ENCODE measurements at places on chromosomes 4 and X.

- H3K4me3 ChIP-seq = no peak overlapping the region
- H3K36me3 ChIP-seq = no peaks in the 10 kb centered on the region
- DNase-seq = peak; percentile 82
- H3K27ac ChIP-seq = no peak overlapping the region
- H3K27me3 ChIP-seq = no peaks in the 10 kb centered on the region
Observed at GRCh38 chrX:1481636-1482529, 29.2 kb upstream of the ASMTL start.

DNA sequence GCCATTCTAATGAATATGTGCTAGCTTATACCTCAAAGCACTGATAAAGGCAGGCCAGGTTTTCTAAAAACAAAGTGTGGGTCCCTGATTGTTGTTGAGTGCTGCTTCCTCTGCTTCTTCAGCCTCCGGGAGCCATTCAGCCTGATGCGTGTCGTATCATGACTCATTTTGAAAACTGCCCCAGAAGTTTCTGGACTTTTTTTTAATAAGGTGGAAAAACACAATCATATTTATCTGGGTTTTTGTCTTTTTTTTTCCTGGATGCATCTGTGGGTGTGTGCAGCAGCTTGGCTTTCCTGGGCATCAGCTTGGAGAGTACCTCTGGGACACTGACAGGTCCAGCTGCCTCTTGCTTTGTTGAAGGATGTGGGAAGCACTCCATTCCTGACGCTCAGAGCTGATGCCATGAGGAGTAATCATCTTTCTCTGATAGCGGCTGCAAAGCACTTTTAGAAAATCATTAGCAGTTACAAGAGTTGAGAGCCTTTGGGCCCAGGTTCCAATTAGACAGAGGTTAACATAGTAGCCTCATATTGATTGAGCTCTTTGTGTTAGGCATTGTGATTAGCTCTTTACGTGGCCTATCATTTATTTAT, 66.9 kb downstream of the PARM1 start:
- DNase-seq = no peak
- H3K27ac ChIP-seq = no peak overlapping the region
- H3K27me3 ChIP-seq = no peaks in the 10 kb centered on the region
- no peaks in the 10 kb centered on the region for H3K4me1 ChIP-seq

- no peaks in the 10 kb centered on the region for H3K27me3 ChIP-seq
- peaks cover 28% of the 10 kb centered on the region for H3K4me1 ChIP-seq
- H3K4me3 ChIP-seq = no peak overlapping the region
- no peak for DNase-seq
- H3K36me3 ChIP-seq = no peaks in the 10 kb centered on the region
Observed at GRCh38 chrX:262381-262909, 18.7 kb upstream of the PLCXD1 start.

DNA sequence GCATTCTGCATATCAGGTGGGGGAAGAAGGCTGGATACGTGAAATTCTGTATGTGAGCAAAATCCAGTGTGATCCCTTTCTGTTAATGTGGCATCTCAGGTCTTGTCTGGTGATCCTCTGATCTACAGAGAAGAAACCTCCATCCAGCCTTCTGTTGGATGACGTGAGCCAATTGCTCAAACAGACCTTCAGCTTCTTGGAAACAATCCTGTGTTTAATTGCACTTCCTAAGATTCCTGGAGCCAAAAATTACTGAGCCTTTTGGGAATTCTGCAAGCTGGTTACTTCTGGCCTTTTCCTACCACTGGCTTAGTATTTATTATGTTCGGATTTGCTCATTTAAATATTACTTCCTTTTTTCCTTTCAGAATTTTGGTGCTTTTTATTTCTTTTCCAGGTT, 51.2 kb downstream of the TRIML1 start:
- H3K4me3 ChIP-seq = no peak overlapping the region
- H3K36me3 ChIP-seq = no peaks in the 10 kb centered on the region
- no peaks in the 10 kb centered on the region for H3K27me3 ChIP-seq
- no peaks in the 10 kb centered on the region for H3K4me1 ChIP-seq
- H3K27ac ChIP-seq = no peak overlapping the region
- no peak for DNase-seq

DNA sequence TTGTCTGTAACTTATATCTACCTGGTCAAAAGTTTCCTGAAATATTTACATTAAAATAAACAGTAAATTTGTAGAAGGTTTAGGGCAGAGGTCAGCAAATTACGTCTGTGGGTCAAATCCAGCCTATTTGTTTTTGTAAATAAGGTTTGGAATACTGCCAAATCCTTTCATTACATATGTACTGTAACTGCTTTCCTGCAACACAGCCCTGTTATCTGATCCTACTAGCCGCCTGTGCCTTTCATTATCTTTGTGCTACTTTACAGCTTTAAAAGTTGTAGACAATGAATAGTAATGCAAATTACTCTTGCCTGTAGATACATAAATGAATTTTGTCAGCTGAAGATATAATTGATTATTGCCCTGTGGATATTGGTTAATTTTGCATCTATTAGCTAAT, 369.6 kb upstream of the SLC7A11 start:
- H3K27me3 ChIP-seq = no peaks in the 10 kb centered on the region
- no peaks in the 10 kb centered on the region for H3K36me3 ChIP-seq
- no peak overlapping the region for H3K27ac ChIP-seq

DNA sequence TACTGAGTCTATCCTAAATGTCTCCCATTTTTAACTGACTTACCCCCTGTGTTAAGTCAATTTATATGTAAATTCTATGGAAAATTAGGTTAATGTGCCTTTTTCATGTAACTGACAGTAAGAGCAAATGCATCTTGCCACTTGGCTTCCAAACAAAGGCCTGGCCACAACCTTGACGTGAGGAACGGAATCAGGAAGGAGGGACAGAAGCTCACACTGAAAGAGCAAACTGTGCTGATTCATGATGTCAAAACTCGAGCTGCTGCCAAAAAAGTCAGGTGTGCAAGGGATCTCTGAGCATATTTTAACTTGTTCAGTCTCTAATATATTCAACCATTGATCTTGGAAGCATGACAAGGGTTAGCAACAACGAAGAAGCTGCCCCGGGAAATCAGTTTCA, 35.8 kb downstream of the GPM6A start:
- H3K4me3 ChIP-seq = no peak overlapping the region
- no peaks in the 10 kb centered on the region for H3K27me3 ChIP-seq
- no peaks in the 10 kb centered on the region for H3K4me1 ChIP-seq
- H3K36me3 ChIP-seq = no peaks in the 10 kb centered on the region

DNA sequence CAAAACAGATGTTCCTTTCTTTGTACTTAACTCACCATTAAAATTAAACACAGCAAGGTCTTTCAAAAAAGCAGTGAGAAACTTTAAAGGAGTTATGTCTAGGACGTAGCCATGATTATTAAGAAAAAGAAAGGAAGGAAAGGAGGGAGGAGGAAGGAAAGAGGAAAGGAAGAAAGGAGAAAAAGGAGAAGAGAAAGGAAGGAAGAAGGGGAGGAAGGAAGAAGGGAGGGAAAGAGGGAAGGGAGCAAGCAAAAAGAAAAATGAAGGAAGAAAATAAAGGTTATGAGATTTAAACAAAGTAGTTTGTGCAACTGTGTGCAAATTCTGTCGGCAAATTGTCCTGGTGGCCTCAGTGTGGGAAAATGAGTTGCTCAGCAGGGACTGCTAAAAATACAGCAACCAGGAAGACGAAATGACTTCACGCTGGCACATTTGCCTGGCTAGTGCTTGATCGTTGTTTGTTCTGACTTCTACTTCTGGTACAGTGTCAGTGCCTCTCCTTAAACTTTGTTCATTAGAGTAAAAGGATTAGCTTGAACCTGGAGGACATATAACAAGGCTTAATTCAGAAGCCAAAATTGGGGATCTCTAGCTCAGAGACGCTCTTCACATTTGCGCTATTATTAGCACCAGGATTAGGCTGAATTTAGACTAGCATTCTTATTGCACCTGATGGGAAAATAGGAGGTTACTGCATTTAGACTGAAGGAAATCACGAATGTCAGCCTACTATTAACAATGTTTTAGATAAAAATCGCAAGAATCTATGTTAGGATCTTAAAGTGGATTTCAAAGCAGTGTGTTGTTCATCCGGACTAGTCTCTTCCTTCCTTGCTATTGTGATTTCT, 81.2 kb downstream of the DCK start:
- H3K27me3 ChIP-seq = no peaks in the 10 kb centered on the region
- no peaks in the 10 kb centered on the region for H3K36me3 ChIP-seq
- no peak overlapping the region for H3K27ac ChIP-seq

DNA sequence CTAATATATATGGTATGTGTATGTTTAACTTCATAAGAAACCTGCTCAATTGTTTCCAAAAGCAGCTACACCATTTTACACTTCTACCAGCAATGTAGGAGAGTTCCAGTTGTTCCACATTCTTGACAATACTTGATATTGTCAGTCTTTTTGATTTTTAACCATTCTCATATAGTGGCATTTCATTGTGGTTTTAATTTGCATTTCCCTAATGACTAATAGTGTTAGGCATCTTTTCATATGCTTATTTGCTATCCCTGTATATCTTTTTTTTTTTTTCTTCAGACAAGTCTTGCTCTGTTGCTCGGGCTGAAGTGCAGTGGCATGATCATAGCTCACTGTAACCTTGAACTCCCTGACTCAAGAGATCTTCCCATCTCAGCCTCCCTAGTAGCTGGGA, 58.2 kb upstream of the TRIM2 start:
- no peaks in the 10 kb centered on the region for H3K27me3 ChIP-seq
- H3K36me3 ChIP-seq = no peaks in the 10 kb centered on the region

GRCh38 chrX:109760922-109761250, 27.8 kb upstream of the ACSL4 start:
- no peaks in the 10 kb centered on the region for H3K36me3 ChIP-seq
- H3K4me3 ChIP-seq = no peak overlapping the region
- DNase-seq = no peak
- no peaks in the 10 kb centered on the region for H3K4me1 ChIP-seq
- no peak overlapping the region for H3K27ac ChIP-seq

DNA sequence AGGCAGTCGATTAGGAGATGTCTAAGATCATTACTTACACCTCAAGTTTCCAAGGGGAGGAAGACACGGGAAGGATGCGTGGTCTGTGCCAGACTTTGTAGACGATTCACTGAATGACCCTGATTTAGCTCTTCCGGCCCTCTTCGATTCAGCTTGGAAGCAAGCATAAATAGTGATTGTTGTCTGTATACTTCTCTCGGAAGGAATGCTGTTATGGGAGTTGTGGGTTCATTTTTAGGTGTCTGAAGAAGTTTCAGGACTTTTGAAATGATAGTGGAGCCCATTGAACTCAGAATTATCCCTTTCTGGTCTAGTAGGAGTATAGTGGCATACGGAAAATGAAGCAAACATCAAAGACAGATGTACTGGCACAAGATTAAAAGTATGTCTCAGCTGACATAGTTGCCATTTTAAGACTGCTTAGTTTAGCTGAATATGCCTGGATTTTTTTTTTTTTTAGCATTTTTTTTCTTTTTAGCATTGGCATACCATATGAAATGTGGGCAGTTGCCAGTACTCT, 1.0 kb upstream of the ANKRD17 start:
- H3K27me3 ChIP-seq = no peaks in the 10 kb centered on the region
- no peaks in the 10 kb centered on the region for H3K4me1 ChIP-seq
- H3K4me3 ChIP-seq = peak overlapping the region; percentile 81
